ENCODE measurements at places on chromosomes 1 and 21. TPM values are rescaled to one million over a fixed set of nuclear protein-coding genes. Genes with fewer than 3 reads are reported as not detected.

Gene POGK
- 5.6 TPM for polyA plus RNA-seq

Gene PRKAA2
- polyA plus RNA-seq = 8.0 TPM

Gene RGL1
- 3.8 TPM for polyA plus RNA-seq

Gene PKLR
- polyA plus RNA-seq = not detected

Gene PHACTR4
- polyA plus RNA-seq = 17.0 TPM

Gene MFSD2A
- polyA plus RNA-seq = 5.6 TPM

Gene MSTO1
- 23.2 TPM for polyA plus RNA-seq

Gene DNASE2B
- not detected for polyA plus RNA-seq

All from heart right ventricle (tissue), 16 donors.